ENCODE measurements at places on chromosomes 4 and X.

DNA sequence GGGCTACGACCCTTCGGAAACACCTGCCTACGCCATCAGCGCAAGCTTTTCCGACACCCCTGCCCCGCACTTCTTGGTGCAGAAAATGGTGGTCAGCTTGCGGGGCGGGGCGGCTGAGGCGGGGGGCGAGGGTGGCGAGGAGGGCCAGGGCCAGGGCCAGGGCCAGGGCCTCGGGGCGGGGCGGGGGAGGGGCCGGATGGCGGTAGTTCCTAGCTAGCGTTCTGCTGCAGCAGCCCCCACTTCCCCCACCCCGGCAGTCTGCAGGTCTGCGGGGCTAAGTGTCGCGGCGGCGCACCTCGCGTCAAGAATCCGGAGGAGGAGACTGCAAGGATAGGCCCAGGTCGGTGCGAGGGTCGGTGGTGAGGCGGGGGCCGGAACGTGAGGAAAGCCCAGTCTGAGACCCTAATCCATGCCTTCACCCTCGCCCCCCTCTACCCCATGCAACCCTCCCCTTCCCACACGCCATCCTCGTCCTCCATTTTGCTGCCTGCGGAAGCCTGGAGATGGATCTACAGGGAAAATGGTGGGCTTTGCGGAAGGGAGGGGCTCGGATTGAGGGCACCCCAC, 600 bp downstream of the BEX4 start:
- no peak for DNase-seq

- no peak for DNase-seq
These were observed 156.7 kb downstream of the TRIML1 start for GRCh38 chr4:188295899-188296298.

- no peak for DNase-seq
These were observed 227.2 kb upstream of the PSAPL1 start for GRCh38 chr4:7661846-7662506.

DNA sequence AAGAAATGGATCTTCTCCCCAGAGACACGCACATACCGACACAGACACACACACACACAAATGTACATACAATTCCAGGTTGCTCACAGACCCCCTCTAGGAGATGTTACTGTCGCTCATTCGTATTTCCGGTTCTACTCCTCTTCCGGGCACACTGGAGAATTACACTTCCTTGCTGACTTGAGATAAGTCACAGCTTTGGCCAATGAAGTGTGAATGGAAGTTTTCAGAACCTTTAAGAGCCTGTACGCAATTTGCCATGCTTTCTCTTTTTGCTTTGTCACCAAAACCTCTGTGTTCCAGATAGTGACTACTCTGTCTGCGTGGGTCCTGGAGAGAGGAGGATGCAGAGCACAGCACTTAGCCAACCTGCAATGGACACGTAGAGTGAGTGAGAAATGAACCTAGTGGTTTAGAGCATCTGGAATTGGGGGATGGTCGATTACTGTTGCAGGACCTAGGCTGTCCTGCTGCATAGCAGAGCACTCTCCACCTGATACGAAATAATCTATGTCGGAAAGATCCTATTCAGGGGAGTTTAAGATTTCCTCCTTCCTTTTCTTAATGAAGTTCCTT, 239.5 kb upstream of the TET2 start:
- no peak for DNase-seq

GRCh38 chr4:53508446-53508845, 82.8 kb downstream of the LNX1 start:
- no peak for DNase-seq
